ENCODE measurements at places on chromosomes 7 and 10. TPM values are rescaled to one million over a fixed set of nuclear protein-coding genes. Genes with fewer than 3 reads are reported as not detected.

The MYL10 gene
- total RNA-seq = not detected

The PRTFDC1 gene
- 32.0 TPM for total RNA-seq

The SPDYE18 gene
- 0.50 TPM for total RNA-seq

DNA sequence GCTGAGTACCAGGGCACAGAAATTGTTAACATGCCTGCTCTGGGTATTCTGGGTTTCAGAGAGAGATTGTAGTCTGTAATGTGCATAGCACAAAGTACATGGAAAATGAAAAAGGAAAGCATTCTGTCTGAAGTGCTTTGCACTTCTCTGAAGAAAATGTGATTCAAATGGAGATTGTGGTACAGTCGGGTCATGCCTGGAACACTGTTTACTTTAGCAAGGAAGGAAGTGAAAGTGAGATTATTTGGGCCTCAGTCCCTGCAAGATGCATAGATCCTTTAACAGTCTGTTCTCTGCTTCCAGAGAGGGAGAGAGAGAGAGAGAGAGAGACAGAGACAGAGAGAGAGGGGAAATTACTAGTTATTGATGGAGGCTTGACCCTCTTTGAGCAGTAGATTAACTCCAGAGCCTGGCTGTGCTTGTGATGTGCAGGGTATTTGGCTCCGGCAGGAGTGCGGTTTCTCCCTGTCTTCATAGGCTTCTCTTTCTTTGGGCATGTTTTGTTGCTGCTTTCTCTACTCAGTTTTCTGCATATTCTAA lies 5.4 kb downstream of the VWC2 start:
- DNase-seq = no peak

DNA sequence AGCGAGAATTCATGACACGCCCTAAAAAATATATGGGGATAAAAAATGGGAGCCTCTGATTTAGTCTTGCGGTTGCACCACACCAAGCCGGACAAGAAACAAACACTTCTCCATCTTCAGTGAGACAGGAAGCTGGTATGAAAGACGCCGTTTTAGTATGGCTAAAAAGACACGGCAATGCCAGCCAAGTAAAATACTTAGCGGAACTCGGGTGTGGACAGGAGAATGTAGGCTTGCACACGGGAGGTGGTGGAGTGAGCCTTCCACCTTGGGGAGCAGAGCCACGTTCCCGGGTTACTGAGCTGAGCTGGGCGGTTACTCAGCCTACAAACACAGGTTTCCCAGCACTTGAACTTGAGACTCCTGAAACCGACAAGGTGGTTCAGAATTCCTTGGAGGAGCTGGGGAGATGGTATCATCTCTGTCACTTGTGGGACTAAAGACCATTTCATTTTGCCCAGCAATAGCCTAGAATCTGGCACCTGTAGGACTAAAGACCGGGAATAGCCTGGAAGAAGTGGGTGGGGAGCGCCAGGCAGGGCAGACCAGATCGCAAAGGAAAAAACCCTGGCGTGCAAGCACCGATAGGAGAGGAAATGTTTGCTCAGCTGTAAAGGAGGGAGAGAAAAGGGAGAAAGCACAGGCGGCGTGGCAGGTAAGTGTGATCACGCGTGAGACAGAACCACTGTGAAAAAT lies 34.8 kb upstream of the SEPHS1 start:
- no peak for DNase-seq
